ENCODE measurements at places on chromosomes 13 and 19.

- no peak for DNase-seq
Observed at GRCh38 chr19:17737690-17738153, 13.6 kb upstream of the FCHO1 start.

GRCh38 chr13:37001921-37002250, 1.3 kb downstream of the EXOSC8 start:
- DNase-seq: no peak

- peak; percentile 35 for DNase-seq
Observed at GRCh38 chr13:109899316-109899715, 112.9 kb upstream of the IRS2 start.

DNA sequence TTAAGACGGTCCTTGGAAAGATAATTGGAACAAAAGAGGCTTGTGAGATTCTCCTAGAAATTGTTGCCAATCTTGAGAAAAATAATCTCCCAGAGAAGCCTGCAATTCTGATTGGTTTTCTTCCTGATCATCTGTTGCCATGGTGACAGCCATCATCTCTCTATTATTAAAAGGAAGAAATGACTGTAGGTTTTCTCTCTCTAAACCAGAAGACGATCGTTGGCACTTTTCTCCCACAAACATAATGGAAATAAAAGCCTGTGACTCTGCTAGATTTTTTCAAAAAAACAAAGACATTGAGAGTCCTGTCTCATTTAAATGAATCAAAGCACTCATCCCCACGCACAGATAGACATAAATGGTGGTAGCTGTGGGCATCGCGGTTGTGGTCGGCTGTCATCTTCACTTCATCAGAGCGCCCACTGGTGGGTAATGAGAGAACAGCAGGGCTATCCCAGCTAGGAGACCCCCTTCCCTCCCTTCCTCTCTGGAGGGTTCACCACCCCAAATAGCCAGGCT, 21.7 kb upstream of the CALM3 start:
- no peak for DNase-seq

GRCh38 chr13:20891034-20891433, 11.5 kb downstream of the XPO4 start:
- no peak for DNase-seq

GRCh38 chr13:29917650-29918049, 67.2 kb upstream of the UBL3 start:
- DNase-seq: no peak

GRCh38 chr19:28633319-28634018, 579.5 kb downstream of the UQCRFS1 start:
- peak; percentile 15 for DNase-seq

- DNase-seq: no peak
Observed at GRCh38 chr13:27379694-27380641, 44.5 kb upstream of the GTF3A start.

- no peak for DNase-seq
Observed at GRCh38 chr13:106986687-106987426, 418.9 kb upstream of the ARGLU1 start.

DNA sequence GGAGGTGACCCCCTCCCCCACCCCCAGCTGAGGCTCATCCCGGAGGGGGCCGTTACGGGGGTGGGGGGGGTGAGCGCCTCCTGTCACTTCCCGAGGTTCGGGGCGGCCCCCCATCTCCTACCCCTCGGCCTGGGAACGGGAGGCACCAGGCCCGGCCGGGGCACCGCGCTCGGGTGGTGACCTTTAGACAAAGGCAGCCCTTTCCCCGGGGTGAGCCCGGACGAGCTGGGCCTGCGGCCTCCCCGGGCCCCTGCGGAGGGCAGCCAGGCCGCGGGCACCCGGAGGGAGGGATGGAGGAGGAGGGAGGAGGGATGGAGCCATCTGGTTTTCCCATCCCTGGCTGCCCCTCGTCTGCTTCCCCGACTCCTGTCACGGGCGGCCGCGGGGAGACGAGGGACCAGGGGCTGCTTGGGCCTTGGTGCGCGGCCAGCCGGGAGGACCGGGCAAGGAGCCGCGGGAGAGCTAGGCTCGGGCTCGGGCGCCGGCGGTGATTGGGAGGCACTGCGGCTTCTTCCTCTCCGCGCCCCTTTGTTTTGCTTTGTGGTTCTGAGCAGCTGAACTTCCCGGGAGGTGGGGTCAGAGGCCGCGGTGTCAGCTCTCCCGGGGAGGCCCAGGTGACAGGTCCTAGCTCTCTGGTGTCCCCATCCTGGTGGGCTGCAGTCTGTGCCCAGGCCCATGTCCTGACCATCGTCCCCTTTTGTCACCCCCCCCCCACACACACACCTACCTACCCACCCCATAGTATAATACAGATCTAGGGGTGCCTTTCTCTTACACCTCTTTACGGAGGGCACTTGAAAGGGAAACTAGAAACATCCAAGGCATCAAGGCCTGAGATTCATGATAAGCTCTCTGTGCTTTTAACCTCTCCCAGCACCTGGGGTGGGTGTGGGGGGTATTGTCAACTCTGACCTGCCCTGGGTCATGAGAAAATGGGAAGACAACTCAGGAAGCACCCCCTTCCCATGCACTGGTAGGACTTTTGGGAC, 1.3 kb downstream of the BICRA start:
- DNase-seq: no peak

- no peak for DNase-seq
Observed at GRCh38 chr19:28196101-28196500, 1016.9 kb downstream of the UQCRFS1 start.

GRCh38 chr19:38035515-38036495, 128.8 kb downstream of the SIPA1L3 start:
- DNase-seq: no peak

DNA sequence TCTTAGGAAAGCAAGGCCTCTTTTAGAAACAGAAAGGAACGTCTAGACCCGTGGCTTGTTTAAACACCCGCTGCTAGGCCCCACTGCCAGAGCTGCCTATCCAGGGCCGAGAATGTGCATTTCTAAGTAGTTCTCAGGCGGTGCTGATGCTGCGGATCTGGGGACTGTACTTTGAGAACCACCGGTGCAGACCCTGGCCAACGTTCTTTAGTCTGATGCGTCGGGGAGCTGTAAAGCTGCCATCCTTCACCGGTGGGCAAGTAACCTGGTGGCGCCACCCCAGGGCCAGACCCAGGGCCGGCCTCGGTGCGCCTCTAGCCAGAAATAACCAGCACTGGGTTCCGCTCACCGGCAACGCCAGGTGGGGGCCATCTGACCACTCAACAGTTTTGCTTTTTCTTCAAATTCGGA, 47.1 kb downstream of the TGDS start:
- DNase-seq: peak; percentile 4

- no peak for DNase-seq
Observed at GRCh38 chr19:10126213-10126639, 6.5 kb upstream of the EIF3G start.

DNA sequence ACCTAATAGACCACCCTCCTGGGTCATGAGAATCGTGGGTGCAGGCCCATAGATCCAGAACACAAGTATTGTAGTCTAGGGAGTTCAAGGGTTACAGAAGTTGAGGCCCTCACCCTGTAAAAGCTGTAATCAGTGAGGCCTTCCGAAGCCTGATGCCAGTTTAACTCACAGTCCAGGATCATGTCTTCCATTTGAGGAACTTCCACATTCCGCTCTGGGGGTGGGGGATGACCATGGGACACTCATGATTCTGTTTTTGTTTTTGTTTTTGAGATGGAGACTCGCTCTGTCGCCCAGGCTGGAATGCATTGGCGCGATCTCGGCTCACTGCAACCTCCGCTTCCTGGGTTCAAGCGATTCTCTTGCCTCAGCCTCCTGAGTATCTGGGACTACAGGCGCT, 1.7 kb upstream of the RASIP1 start:
- no peak for DNase-seq

DNA sequence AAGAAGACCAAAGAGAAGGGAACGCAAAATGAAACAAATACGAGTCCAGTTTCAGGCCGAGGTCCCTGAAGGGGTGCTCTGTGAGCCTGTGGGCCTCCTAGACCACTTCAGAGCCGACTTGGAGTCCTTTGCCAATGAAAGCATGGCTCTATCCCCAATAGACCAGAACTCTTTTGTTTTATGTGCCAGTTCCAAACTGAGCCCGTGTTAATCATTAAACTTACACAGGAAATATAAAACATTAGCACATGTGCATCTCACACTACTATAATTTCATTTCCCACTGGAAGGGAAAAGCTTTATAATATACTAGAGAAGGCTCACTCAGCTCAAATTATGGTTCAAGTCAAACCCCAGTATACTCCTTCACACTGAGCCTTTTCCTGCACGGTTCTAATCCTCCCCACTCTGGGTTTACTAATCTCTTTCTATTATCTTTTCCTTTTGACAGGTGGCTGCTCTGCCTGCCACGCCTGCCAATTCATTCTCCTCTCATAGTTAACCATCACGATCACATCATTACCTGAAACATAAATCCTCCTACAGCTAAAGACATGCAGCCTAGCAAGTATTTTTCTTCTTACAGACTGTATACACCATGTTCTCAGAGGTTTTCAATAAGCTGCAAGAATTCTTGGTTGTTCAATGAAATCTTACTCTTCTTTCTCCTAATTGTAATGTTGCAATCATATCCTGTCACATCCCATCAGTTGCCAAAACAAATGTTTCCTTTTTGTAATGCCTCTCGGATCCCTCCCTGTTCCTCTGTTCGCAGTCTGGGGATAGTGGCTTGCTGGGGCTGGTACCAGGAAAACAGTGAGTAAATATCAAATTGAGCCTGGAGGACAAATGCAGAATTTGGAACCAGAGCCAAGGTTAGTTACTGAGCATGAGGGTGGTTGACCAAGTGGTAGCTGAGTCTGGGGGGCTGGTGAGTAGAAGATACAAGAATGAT, 18.8 kb upstream of the WASF3 start:
- DNase-seq: no peak

- peak; percentile 47 for DNase-seq
Observed at GRCh38 chr13:20703780-20704458, 420 bp downstream of the IL17D start.

GRCh38 chr19:38842439-38843174, 7.2 kb downstream of the HNRNPL start:
- no peak for DNase-seq
